ENCODE measurements at places on chromosomes 13 and 19. TPM values are rescaled to one million over a fixed set of nuclear protein-coding genes. Genes with fewer than 3 reads are reported as not detected.

The KCNRG gene
- polyA plus RNA-seq, result 0.29 TPM

The MEDAG gene
- polyA plus RNA-seq, result 7.4 TPM

The MAP1S gene
- 11.0 TPM for polyA plus RNA-seq

The CGB2 gene
- polyA plus RNA-seq, result not detected

The ZNF175 gene
- 1.5 TPM for polyA plus RNA-seq

The TEAD2 gene
- 19.3 TPM for polyA plus RNA-seq

The ZNF582 gene
- polyA plus RNA-seq, result 3.8 TPM

The TEX29 gene
- polyA plus RNA-seq, result 0.43 TPM

The ZNF773 gene
- polyA plus RNA-seq, result 2.1 TPM

The GPC6 gene
- polyA plus RNA-seq, result 0.72 TPM

The GIPR gene
- polyA plus RNA-seq, result 7.2 TPM
